SW480 (cell line): ENCODE measurements at places on chromosomes 3 and 15.

DNA sequence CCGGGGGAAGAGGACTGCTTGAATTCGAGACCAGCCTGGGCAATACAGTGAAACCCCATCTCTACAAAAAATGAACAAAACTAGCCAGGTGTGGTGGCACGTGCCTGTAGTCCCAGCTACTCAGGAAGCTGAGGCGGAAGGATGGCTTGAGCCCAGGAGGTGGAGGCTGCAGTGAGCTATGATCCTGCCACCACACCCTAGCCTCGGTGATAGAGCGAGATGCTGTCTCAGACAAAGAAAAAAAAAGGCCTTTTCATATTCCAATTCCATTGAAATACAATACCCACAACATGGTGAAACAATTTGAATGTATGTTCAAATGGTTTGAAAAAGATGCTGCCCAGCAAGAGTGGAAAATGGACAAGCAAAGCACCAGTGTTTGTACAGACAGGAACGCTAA is 61.8 kb upstream of the ZNF148 start:
- DNase-seq: no peak

GRCh38 chr3:124429129-124429815 is 301.0 kb upstream of the UMPS start:
- DNase-seq: peak; percentile 75

DNA sequence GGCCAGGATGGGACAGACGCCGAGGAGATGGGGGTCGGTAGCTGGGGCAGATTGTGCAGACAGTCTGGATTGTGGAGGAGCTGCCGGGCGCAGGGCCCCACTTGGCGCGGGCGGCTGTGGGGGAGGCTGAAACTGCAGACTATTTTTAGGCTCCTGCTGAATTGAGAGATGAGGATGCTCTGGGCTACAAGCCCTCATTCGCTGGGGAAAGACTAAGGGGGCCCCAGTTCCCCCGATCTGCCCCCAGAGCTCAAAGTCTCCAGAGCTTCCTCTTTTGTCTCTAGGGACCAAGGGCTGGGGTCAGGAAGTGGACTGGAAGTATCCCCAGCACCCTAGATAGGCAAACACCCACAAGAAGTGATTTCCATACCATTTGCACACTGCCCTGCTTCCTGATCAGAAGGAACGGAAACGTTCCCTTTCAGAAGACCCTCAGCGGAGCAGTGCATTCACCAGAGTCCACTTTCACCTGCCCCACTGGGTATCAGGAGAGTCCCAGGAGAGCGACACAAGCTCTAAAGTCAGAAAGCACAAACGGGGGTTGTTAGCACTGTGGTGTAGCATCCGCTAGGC is 29.7 kb downstream of the SEMA7A start:
- no peak for DNase-seq

- no peak for DNase-seq
Observed at GRCh38 chr3:177468816-177469215, 271.5 kb upstream of the TBL1XR1 start.

GRCh38 chr3:196712514-196713413 is 587 bp downstream of the PIGX start:
- peak; percentile 52 for DNase-seq

GRCh38 chr3:13009132-13009945 is 63.9 kb downstream of the IQSEC1 start:
- peak; percentile 74 for DNase-seq

- DNase-seq: no peak
Observed at GRCh38 chr3:57006949-57007419, 53.5 kb upstream of the SPATA12 start.

GRCh38 chr15:63998489-63998888 is 47.8 kb downstream of the DAPK2 start:
- no peak for DNase-seq

DNA sequence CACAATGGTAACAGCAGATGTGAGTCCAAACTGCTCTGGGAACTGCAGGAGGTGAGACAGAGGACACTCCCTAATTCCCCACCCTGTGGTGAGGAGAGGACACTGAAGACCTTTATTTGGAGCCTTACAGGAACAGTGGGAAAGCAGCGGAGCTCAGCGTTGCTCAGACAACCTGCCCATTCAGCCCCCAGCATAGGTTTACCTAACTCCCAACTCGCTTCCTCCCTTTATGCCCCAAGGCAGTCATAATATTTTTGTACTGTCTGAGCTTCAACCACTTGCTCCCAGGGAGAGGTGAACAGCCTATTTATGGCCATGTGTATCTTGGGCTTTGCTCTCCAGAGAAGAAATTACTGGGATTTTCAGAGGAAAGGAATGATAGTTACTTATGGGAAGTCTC is 34.1 kb downstream of the SHC4 start:
- DNase-seq: peak; percentile 43

GRCh38 chr3:28316226-28316625 is 32.3 kb upstream of the ZCWPW2 start:
- DNase-seq: no peak

DNA sequence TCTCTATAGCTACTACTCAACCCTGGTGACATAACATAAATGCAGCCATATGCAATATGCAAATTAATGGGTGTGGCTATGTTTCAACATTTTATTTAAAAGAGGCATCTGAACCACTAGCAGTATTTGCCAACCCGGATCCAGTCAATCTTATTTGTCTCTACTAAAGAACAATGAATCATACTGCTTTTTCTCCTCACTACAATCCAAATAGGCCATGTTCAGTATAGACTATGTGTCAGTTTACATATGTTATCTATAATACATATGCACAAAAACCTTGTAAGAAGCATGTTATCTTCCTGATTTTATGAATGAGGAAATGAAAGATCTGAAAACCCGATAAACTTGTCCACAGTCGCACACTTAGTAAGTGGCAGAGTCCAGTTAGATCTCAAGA is 125.7 kb downstream of the STAG1 start:
- DNase-seq: no peak

- DNase-seq: no peak
Observed at GRCh38 chr3:169327546-169328356, 335.8 kb downstream of the MECOM start.

GRCh38 chr3:79314544-79314943 is 453.3 kb downstream of the ROBO1 start:
- DNase-seq: no peak

DNA sequence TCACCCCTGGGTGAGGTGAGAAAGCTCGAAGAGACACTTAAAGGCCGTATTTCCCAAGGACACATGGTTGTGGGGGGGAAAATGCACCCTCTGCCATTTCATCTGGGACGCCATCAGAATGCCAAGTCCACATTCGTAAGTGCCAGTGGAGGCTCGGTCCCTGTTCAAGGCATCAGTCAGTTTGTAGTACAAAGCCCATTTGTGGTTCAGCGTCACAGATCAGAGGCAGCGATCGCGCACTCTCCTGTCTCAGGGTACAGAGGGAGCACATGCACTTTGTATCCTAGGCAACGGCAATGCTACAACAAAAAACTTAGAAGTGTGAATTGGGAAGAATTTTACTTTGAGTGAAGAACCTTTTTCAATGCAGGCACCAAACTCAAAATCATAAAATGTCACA is 27.2 kb downstream of the SEMA6D start:
- no peak for DNase-seq

DNA sequence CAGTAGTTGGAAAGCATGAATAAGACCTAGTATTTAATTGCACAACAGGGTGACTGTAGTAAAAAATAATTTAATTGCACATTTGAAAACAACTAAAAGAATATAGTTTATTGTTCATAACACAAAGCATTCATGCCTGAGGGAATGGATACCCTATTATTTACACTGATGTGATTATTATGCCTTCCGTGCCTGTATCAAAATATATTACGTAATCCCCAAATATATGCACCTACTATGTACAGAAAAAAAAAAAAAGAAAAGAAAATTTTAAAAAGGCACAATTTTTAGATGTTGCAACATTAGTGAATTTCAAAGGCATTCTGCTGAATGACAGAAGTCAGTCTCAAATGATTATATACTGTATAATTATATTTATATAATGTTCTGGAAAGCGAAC is 647.2 kb upstream of the BCHE start:
- DNase-seq: no peak

DNA sequence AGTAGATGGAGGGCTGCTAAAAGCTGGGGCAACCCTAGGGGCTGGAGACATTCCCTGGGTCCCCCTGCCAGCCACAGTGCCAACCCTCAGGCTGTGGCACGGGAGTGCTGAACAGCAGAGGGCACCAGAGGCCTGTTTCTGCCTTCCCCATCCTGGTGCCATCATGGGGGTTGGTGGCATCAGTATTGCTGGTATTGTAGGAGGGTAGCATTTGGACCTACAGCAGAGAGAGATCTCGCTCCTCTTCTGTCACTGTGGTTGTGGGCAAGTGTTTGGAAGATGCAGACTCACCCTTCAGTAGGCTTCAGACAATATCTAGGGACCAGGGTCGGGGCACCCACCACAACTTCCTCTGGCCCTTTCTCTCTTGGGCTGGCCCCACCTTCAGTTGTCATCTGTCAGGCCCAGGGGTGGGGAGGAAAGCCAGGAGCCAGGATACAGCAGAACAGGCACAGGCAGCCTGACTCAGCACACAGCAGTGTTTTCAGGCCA is 123.5 kb downstream of the RPLP1 start:
- peak; percentile 79 for DNase-seq

DNA sequence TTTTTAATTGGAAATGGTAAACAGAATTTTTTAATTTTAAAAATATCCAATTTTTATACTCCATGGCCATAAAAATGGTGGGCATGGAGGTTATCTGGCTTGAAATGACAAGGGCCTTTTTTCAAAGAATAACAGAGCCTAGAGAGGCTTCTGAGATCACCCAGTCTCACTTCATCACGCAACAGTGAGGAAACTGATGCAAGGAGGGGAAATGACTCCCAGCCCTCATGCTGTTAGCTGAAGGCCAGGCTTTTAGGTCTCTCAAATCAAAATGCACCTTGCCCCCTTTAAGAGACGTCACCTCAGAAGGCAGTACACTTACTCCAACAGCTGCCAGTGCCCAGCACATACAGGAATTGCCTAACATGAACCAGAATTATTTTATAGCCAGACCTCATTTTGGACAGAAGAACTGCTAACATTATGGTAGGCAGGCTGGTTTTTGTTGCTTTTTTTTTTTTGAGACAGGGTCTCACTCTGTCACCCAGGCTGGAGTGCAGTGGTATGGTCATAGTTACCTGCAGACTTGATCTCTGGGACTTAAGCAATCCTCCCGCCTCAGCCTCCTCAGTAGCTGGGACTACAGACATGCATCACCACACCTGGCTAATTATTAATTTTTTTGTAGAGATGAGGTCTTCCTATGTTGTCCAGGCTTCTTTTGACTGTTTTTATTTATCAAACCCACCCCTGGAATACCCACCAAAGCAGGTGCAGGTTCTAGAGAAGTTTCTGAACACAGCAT is 9.1 kb downstream of the RAB43 start:
- peak; percentile 39 for DNase-seq

DNA sequence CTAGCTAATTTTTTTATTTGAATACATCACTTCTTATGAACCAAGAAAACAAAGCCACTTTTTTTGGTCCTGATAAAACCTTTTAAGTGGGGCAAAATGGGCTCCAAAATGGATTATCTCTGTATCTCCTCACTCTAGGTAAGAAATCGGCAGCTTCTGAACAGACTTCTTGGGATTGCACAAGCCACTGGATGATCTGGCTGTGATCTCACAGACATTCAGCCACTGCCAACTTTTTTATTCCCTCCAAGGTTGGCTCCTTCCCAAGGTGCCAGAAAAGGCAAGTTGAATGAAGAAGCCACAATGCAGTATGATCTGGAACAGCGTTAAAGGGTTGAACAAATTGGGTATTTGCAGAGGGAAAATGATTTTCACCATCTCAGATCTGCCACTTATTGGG is 73.2 kb downstream of the PRICKLE2 start:
- no peak for DNase-seq

DNA sequence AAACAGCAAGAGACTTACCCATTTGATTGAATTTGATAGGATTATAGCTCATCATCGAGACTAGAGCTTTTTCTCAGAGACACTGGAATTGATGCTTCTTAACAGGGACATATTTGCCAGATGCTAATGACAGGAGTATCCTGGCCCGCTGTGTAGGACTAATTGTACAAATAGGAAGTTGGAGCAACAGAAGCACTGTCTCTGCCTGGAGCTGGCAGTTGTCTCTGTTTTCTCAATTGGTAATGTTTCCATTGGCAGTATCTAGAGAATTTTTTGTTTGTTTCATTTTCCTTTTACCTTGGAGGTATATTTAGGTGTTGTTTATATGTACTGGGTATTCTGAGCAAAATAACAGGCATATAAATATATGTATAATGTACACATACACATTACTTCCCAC is 8.9 kb upstream of the PCOLCE2 start:
- DNase-seq: no peak

GRCh38 chr3:53224026-53224425 is 31.8 kb downstream of the TKT start:
- no peak for DNase-seq

DNA sequence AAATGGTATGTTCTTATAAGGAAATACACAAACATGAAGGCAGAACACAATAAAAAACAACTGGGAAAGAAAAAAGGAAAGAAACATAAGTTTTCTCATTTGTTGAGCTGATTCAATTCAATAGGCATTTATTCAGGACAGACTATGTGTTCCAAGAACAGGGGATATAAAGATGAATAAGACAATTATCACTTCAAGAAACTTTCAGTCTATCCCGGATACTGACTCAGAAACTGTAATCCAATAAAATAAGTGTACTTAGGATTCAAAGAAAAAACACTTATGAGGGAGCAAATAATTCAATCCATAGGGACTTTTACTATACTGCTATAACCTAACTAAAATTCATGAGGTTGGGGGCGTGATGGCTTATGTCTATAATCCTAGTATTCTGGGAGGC is 3.5 kb upstream of the POPDC2 start:
- no peak for DNase-seq

DNA sequence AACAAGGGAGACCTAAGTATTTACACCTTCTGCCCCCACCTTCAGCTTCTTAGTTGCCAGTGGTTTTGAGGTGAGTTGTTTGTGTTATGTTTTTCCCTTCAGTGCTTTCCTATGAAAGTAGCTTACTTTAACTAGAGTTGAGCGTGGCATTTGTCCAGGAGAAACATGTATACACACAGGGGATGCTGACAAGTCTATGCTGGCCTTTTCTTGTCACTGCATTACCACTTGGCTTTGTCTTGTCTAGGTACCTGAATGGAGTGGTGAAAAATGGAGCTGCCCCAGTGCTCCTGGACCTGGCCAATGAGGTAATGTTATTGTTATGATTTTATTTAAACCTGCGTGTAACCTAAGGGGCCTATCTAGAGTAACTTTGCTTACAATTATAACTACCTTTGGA is 74.4 kb downstream of the CDIN1 start:
- DNase-seq: no peak

DNA sequence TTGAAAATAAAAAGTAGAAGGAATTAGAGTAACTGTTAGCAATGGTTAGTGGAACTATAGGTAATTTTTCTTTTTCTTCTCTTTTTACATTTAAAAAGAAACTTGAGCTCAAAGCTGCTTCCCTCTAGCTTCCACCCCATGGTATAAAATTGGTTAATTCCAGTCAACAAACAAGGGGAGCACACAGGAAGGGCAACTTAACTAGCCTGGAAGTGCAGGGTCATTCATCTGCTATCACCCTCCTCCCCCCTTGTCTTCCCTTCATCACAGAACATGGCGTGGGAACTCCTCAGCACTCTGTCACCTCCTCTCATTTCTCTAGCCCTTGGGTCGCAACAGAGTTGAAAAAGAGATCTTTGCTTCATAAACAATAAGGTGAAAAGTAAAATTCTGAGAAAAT is 20.0 kb downstream of the MASP1 start:
- DNase-seq: no peak
